Naive thymus-derived CD8-positive, alpha-beta T cell (primary cell): ENCODE measurements at places on chromosomes 7 and 10.
A peak's percentile ranks its signal among the peaks of the same experiment; 100 is the strongest.

- no peak overlapping the region for H3K27ac ChIP-seq
- DNase-seq, result no peak
- no peak overlapping the region for H3K4me3 ChIP-seq
- H3K4me1 ChIP-seq, result peaks cover 18% of the 10 kb centered on the region
These were observed 32.5 kb downstream of the ANXA8 start for GRCh38 chr10:47451273-47451997.

DNA sequence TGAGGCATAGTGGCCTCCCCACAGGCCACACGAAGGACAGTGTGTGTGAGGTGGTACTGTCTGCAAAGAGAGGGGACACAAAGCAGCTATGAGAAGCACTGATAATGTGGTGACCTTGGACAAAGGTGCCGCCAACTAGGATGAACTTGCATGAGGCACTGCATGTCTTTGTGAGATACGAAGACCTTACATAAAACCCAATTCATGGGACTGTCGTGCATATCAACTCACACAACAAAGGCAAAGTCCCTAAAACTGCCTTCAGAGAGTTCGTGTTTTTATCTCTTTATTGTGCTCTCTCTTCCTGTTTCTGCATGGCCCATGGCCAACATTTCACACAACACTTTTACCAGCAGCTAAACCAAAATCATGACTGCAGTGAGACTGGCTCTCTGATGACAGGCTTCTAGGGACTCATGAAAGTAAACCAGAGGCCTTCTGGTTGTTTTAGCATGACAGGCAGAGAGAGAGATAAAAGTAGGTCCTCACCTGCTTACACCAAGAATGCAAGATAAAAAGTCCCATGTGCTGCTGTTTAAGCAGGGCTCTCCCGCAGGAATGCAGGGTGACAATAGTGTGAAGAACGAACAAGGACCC lies 347.8 kb downstream of the ELMO1 start:
- H3K27ac ChIP-seq, result peak overlapping the region; percentile 80
- peaks cover 46% of the 10 kb centered on the region for H3K4me1 ChIP-seq
- H3K36me3 ChIP-seq, result peaks cover 2% of the 10 kb centered on the region
- no peaks in the 10 kb centered on the region for H3K27me3 ChIP-seq
- DNase-seq, result peak; percentile 32
- peak overlapping the region; percentile 65 for H3K4me3 ChIP-seq

GRCh38 chr10:122949296-122949695 lies 4.7 kb downstream of the C10orf88 start:
- no peaks in the 10 kb centered on the region for H3K36me3 ChIP-seq
- no peak overlapping the region for H3K27ac ChIP-seq
- H3K27me3 ChIP-seq, result no peaks in the 10 kb centered on the region
- no peak for DNase-seq
- H3K4me1 ChIP-seq, result peaks cover 35% of the 10 kb centered on the region
- no peak overlapping the region for H3K4me3 ChIP-seq

DNA sequence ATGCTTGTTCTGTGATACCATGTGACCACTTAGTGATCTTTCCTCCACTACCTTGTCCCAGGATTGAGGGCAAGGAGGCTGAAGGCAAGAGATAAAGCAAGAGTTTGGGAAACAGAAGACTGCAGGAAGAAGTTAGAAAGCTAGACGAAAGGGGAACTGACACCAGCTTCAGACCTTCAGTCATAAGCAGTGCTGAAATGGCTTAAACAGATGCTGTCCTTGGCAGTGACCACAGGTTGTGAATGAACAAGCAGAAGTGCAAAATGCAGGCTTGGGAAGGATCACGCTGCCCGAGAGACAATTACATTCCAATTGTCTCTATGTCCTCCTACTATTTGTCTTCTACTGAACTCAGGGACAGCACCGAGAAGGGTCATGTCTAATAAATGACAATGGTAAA lies 704.9 kb upstream of the AUTS2 start:
- no peaks in the 10 kb centered on the region for H3K36me3 ChIP-seq
- H3K27me3 ChIP-seq, result peaks cover 4% of the 10 kb centered on the region
- H3K27ac ChIP-seq, result no peak overlapping the region
- H3K4me1 ChIP-seq, result no peaks in the 10 kb centered on the region
- no peak for DNase-seq

GRCh38 chr10:95476469-95477174 lies 84.5 kb downstream of the SORBS1 start:
- H3K36me3 ChIP-seq, result no peaks in the 10 kb centered on the region
- H3K27ac ChIP-seq, result no peak overlapping the region
- no peaks in the 10 kb centered on the region for H3K4me1 ChIP-seq
- no peak overlapping the region for H3K4me3 ChIP-seq
- H3K27me3 ChIP-seq, result no peaks in the 10 kb centered on the region
- no peak for DNase-seq

DNA sequence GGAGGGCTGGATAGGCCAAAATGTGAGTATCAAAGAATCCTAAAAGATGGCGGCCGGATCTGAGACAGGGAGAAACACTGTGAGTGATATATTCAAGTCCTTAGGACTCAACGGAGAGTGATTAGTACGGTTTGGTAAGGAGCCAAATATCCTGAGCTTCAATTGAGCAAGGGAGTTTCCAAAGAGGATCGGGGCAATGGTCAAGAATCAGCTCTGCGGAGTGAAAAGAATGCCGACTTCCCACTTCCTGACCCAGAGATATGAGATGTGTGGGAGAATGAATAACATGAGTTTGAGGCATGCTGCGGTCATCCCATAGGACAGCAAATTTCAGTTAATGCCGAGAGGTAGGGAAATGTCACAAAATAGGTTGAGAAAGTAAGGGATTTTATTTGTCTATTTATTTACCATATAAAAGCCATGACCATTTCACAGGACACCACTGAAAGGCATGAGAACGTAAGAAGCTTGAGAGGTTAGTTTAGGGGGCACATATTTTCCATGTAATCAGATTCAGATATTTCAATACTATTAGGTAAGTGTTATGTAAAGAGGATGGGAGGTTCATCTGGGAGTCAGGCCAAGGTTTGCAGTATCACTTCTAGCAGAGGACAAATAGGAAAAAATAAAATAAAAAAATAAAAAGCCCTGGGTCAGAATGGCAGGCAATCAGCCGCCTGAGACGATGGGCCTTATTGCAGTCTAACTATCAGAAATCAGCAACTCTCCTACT lies 165.6 kb downstream of the HGF start:
- H3K36me3 ChIP-seq, result no peaks in the 10 kb centered on the region
- no peaks in the 10 kb centered on the region for H3K27me3 ChIP-seq
- H3K27ac ChIP-seq, result no peak overlapping the region
- H3K4me3 ChIP-seq, result no peak overlapping the region
- DNase-seq, result no peak
- H3K4me1 ChIP-seq, result no peaks in the 10 kb centered on the region
